Breast epithelium (tissue), 4 donors: ENCODE measurements at places on chromosomes 3 and 15. TPM values are rescaled to one million over a fixed set of nuclear protein-coding genes. Genes with fewer than 3 reads are reported as not detected.

The PTX3 gene
- total RNA-seq, result 94.1 TPM

The CADM2 gene
- total RNA-seq, result 2.3 TPM

The OSTN gene
- not detected for total RNA-seq

The SEMA3F gene
- 49.8 TPM for total RNA-seq

The ALS2CL gene
- total RNA-seq, result 20.6 TPM

GRCh38 chr3:28286595-28286994 is 45.2 kb downstream of the CMC1 start:
- no peak for DNase-seq

DNA sequence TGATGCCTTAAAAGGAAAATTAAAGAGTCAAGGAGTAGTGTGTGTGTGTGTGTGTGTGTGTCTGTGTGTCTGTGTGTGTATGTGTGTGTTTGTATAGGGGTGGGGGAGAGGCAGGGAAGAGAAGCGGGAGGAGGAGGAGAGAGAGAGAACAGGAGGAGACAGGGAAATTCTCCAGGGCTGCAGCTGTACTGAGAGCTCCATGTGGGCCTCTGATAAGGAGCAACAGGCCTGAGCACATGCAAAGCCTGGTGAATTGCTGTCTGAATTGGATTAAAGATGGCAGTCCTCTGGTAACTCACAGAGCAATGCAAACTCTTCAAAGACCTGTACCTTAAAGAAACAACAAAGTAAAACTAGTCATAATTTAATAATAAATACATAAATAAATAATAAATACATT is 70.6 kb downstream of the SEMA6D start:
- no peak for DNase-seq

GRCh38 chr15:27017168-27017809 is 46.3 kb downstream of the GABRG3 start:
- DNase-seq, result no peak

DNA sequence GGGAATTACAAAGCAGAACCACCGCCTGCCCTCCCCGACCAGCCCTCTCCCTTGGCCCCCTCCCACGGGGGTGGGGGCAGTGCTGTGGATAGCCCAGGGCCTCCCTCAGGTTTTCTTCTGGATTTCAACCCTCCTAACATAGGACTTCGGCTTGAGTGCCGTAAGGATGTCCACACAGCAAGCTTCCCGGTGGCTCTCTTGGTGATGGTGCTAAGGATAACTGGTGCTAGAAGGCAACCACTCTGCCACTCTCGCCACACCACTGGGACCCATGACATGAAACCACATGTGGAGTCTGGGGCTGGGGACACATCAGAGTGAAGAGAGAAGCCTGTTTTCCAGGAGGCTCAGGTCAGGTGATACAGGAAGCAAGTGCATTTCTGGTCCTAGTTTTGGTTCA is 35.4 kb downstream of the SCN5A start:
- DNase-seq, result no peak

- DNase-seq, result no peak
Observed at GRCh38 chr3:18057471-18058091, 315.1 kb upstream of the TBC1D5 start.

DNA sequence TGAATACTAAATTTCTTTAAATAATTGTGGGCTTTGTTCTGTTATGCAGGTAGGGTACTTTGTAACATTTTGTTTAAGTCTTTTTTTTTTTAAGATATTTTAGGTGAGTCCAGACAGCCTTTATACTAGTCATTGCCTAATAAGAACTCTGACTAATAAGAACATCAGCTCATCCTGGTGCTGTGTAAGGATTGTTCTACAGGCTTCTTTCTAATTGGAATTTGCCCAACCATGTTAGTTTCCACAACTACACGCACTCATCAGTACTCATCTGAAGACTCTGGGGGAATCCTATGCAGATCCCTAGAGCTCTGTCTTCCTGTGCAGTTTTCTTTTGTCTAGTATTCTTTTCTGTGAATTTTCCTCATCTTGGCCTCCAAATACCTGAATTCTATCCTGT is 741.8 kb downstream of the IGSF11 start:
- DNase-seq, result no peak

DNA sequence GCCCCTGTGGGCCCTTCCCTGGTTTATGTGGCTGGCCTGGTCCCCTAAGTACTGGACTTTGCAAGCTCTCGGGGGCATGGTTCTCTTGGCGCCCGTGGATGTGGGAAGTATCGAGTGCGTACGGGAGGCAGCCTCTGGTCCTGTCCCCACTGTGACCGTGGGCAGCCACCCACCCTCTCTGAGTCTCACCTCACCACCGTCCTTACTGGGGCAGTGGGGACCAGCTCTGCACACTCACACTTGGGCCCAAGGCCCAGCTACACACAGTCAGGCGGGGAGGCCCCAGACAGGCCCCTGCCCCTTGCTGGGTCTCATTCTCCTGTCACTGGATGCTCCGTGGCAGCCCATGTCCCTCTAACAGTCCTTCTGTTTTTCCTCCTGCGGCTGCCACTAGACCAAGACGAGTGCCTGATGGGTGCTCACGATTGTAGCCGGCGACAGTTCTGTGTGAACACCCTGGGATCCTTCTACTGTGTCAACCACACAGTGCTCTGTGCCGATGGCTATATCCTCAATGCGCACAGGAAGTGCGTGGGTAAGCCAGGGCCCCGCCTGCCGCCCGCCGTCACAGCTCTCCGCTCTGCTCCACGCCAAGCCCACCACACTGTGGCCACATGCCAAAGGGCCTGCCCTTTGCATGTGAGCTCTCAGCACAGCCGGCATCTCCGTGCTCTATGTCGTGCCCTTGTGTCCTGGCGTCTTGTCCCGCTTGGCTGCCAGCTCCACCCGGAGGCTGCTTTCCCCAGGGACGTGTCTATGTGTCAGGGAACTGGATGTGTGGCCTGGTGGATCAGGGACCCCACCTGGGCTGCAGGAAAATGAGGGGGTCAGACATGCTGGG is 72.7 kb downstream of the FBLN2 start:
- no peak for DNase-seq

DNA sequence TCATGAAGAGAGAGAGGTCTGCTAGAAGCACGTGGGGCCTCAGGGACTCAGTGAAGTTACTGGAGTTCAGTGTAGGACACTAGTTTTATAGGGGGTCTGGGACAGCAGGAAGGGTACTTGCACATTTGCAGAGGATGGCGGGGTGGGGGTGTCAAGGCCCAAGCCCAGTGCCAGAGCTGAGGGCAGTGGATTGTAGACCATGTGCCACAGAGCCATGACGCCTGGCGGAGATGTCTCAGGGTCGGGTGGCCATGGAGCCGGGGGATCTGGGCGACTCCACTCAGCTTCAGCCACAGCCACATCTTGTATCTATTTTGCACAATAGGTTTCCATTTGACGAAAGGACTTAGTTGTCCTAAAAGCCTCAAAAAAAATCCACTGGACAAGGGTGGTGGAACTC is 50.4 kb upstream of the RGMA start:
- no peak for DNase-seq

GRCh38 chr3:77414881-77415280 is 375.0 kb downstream of the ROBO2 start:
- DNase-seq, result no peak

- DNase-seq, result no peak
Observed at GRCh38 chr15:63312286-63312685, 34.9 kb downstream of the APH1B start.

DNA sequence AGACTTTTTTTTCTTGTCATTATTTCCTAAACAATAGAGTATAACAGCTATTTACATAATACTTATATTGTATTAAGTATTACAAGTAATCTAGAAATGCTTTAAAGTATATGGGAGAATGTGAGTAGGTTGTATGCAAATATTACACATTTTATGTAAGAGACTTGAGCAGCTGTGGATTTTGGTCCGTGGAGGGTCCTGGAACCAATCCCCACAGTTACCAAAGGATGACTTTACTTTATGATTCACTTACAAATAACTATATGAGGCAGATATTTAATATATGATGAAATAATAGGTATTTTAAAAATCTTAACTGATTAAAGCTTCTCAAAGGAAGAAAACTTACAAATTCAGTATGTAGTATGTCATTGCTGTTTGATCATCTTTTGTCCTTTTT is 56.3 kb downstream of the PPP2R3A start:
- no peak for DNase-seq

GRCh38 chr3:10738688-10739372 is 77.2 kb upstream of the SLC6A11 start:
- peak; percentile 82 for DNase-seq
